AG09309 (cell line): ENCODE measurements at places on chromosomes 11 and 22.

- DNase-seq = no peak
Observed at GRCh38 chr11:14443638-14444037, 56.0 kb downstream of the COPB1 start.

GRCh38 chr11:30521297-30522071, 64.7 kb downstream of the MPPED2 start:
- DNase-seq = no peak

- no peak for DNase-seq
Observed at GRCh38 chr11:1406571-1407485, 17.1 kb downstream of the BRSK2 start.

- no peak for DNase-seq
Observed at GRCh38 chr11:110606415-110606814, 105.8 kb downstream of the ARHGAP20 start.

DNA sequence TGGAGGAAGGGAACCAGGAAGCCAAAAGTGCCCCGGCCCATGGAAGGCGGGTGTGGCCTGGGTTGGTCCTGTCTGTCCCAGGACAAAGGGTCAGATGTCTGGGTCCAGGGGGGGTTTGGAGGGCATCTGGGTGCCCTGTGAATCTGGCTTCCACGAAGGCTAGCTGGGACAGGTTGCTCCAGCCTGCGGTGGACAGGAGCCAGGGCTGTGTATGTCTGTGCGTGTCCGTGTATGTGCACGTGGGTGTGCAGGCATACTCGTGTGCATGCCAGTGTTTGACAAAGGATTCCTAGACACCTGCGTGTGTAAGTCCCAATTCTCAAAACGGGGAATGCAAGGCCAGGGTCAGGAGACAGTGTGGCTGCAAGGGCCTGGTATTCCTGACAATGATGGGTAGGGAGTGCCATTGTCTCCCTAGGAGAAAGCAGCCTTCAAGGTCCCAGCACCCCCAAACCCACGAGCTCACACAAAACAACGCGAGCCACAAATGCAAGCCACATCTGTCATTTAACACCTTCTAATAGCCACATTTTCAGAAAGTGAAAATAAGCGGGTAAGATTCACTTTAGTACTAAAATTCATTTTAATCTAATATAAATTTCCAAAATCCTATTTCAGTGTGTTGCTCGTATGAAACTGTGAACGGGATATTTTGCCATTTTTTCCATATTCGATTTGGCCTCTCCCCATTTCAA, 78.4 kb upstream of the WNT7B start:
- DNase-seq = no peak

DNA sequence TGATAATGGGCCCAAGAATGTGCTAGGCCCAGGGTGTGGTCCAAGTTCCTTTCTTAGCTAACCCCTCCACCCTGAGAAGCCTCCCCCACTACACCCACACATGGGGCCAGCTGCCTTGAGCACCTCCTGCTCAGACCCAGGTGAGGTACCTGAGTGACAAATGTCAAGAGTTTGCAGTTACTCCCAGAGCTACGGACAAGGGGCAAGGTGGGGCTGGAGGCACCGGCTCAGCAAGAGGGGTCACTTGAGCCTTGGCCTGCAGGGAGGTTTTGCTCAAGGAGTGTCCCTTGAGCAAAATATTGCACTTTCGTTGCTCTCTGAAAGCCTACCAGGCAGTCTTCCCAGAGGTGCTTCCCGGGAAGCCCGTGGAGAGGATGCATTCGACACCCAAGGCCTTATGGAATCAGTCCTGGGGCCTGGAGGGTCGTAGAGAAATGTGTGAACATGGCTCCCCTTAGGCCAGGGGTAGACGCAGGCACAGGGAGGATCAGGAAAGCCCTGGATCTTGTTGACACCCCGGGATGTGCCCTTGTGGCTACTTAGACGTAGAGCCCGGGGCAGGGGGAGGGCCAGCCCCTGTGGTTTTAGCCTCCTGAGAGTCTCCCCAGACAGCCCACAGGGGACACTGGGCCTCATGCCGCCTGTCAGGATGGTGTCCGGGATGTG, 114.2 kb downstream of the KCNQ1 start:
- DNase-seq = no peak

GRCh38 chr11:25247336-25247735, 750.5 kb downstream of the LUZP2 start:
- no peak for DNase-seq
